Fibroblast of upper back skin (primary cell): ENCODE measurements at places on chromosomes 12 and 14.
A peak's percentile ranks its signal among the peaks of the same experiment; 100 is the strongest.

GRCh38 chr14:88181072-88181471, 142.0 kb downstream of the KCNK10 start:
- DNase-seq = no peak

DNA sequence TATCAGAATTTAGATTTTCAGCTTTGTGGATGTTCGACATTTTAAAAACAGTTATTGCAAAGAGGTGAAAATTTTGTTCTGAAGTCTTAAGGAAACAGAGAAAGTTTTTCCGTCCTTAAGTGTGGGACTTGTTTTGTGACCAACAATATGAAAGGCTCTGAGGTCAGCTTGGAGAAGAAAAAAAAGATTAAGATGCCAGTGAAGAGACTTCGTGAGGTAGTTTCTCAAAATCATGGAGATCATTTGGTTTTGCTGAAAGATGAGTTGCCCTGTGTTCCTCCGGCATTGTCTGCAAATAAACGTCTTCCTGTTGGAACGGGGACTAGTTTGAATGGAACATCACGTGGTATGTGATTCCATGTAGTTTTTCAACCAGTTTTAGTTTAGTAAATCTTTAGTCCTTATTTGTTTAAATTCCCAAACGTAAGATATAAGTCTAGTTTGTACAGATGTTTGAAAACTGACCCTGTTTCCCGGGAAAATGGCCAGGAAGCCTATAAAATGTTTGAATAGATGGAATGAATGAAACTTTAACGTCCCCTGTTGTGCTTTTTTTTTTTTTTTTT, 682 bp downstream of the KIAA0586 start:
- peak; percentile 46 for DNase-seq

DNA sequence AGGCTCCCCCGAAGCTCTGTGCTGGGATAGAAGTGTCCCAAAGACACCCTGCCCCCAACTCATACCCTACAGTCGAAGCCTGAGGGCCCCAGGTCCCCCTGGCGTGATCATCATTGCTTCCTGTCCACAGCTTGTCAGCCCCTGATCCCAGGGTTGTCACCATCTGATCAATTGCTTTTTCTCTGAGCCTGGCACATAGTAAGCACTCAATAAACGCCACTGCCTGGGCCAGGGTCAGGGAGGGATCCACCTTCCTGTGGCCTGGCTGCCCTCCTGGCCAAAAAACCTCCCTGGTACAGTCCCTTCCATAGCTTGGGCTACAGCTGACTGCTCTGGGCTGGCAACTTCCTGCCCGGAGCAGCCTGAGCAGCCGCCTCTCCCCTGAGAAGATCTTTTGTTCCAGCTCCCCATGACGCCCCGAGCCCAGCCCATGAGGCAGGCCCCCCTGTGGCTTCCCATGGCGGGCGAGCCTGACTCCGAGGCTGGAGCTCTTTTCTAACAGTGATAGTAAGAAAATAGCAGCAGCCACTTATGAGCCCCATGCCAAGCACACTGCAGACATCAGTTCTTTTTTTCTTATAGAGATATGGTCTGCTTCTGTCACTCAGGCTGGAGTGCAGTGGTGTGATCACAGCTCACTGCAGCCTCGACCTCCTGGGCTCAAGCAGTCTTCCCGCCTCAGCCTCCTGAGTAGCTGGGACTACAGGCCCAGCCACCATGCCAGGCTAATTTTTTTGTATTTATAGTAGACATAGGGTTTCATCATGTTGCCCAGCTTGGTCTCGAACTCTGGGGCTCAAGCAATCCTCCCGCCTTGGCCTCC, 6.5 kb downstream of the SH2B3 start:
- DNase-seq = no peak

DNA sequence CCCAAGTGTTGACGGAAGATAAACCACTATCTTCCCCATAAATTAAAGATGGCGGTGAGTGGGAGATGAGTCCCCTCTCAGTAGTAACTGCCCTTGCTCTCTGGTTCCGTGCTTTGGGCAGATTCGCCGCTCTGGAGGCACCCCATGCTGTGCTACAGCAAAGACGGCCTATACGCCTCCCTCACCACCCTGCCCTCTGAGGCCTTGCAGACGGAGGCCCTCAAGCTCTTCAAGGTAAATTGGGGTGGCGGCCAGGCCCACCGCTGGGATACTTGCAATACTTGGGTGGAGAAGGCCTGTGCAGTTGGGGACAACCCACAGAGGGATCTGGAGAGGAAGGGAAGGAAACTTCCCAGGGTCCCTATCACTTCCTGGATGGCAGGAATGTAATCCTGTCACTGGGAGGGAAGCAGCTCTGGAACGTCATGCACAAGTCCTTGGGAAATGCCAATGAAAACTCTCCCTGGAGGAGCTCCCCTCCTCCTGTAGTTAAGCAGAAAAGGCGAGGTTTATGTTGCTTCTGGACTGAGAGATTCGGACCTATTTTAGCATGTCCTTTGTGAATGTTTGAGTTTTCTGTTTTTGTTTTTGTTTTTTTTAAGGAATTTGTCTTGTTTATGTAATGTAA, 22.8 kb downstream of the PIGH start:
- DNase-seq = no peak

DNA sequence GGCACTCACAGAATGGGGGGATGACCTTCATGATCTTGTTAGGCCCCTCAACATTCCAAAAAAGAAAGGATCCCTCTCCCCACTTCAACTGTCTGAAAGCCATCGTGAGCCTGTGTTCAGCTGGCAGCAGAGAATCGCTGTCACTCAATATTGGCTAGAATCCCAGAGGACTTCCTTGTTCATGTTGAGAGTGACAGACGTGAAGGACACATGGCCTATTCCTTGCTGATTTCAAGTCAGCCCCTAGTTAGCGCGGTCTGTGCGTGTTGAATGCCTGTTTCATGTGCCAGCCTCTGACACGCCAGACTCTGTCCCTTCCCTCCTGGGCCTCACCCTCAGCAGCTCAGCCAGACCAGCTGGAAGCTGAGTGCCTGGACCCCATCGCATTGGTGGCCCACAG, 43.1 kb downstream of the DNAH10 start:
- no peak for DNase-seq

DNA sequence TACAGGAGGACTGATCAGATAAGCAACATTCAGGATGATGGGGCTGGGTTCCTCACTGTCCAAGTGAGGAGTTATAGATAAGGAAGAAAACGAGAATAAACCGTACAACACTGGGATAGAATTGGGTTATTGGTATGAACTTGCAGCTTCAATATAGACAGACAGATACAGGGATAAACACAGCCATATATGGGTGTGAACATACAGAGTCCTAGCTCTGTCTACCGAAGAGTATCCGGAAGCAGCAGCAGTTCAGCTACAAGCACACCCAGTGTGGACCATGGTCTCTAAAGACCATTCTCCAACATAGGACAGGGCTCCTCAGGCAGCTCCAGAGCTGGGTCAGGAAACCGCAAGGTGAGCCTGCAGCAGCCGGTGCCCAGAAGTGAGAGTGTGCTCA, 40.8 kb downstream of the CDC42BPB start:
- DNase-seq = no peak

DNA sequence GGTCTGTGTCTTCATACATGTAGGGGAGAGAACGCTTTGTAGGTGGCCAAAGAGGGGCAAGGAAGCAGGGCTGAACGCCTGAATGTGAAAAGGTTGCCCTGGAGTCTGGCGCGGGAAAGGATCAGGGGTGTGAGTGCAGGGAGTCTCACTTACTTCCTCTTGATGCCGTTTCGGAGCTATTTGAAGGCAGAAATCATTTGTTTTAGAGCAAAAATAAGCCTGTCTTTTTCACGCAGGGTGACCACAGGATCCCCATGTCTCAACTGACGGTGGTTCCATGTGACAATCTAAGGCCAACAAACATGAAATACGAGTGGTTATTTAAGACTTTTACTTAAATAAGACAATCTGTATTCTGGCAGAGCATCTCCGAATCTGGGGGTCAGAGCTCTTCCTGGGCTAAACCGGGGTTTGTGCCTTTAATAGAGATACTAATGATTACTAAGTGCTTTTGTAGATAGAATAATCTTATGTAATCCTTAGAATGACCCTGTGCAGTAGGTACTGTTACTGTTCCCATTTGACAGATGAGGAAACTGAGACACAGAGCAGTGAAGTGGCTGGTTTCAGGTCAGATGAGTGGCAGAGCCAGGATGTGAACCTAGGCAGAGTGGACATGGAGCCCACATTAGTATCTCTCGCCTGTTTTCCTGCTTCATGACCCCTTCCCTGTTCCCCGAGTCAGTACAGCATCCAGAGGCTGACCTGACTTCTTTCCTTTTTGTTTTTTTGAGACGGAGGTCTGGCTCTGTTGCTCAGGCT, 1.9 kb downstream of the BRI3BP start:
- no peak for DNase-seq

DNA sequence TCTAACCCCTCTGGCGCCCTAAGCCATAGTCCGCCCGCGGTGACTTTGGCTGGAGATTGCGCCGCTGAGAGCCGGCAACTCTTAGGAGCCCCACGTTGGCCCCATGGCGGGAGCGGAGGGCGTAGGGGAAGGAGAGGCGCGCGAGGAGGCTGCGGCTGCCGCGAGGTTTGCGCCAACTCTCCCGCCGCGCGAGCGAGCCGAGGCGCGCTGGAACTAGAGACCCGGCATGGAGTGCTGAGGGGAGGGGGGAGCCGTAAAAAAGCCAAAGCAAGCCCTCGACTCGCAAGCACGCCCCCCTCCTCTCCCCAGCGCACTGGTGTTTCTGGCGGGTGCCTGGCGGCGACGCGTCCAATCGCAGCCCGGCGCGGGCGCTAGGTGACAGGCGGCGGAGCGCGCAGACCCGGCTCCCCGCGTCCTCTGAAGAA, at the start of gene SYT10:
SYT10 (minus strand) TSS at position 233 of the 425 bp plus-strand sequence. CDS start 297 bp downstream, outside the sequence.
- DNase-seq = peak; percentile 1

DNA sequence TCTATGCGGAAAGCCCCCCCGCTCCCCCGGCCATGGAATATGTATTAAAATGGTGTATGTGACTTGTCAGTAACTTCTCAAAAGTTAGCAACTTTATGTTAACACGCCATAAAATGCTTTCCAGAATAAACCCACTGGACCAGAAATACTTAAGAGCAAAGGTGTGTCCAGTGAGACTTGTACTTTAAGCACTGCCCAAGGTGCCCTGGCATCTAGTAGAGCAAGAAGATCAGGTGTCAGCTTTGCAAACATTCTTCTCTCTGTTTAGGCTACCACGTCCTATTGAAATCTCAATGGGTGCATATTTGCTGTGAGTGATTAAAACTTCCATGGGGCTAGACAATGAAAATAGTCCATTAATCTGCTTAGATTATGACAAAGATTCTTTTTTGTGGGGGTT, 201.2 kb downstream of the ESR2 start:
- no peak for DNase-seq

- DNase-seq = no peak
Measured at GRCh38 chr14:59591641-59592370, 15.2 kb upstream of the CCDC175 start.

GRCh38 chr14:78902010-78902623, 731.9 kb downstream of the NRXN3 start:
- DNase-seq = peak; percentile 46

- no peak for DNase-seq
Measured at GRCh38 chr12:2960996-2961616, 1.9 kb downstream of the TEAD4 start.

GRCh38 chr14:31307618-31308017, 100.0 kb upstream of the HECTD1 start:
- no peak for DNase-seq

- DNase-seq = no peak
Measured at GRCh38 chr12:50824914-50825313, 17.8 kb upstream of the TMPRSS12 start.

DNA sequence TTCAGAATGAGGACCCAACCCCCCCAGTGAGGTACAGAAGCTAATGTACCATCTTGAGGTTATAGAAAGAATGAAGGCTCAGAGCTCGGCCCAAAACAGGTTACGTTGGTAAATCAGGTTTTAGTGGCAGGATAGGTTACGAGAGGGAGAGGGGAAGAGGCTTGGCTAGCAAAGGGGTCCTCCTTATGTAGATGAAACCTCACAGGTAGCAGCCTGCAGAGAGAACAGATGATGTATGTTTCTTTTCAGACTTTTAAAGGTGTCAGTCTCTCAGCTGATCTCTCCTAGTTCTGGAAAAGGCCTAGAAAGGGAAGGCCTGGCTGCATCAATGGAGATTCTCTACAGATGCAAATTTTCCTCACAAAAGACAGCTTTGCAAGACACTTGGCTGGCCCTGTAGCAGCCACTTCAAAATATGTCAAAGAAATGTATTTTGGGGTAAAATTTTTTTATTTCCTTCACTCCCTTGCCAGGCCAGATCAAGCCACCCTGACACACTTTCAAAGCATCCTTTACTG, 71.7 kb upstream of the CPSF6 start:
- DNase-seq = no peak

DNA sequence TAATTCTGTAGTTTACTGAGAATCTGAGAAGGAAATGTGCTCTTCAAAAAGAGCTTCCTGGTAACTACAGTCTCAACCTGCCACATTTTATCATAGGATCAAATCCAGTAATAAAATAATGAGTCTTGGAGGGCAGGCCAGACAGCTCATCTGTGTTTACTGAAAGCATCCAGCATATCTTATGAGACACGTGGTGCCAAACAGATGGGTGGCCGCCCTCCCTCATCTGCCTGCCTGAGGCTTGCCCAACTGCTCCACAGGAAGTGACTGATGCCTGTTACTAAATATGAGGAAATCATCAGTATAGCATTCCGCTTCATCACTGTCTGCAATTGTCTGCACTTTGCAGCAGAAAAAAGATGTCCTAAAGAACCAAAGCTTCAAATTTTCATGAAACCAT, 13.5 kb downstream of the DHRS7 start:
- peak; percentile 85 for DNase-seq

DNA sequence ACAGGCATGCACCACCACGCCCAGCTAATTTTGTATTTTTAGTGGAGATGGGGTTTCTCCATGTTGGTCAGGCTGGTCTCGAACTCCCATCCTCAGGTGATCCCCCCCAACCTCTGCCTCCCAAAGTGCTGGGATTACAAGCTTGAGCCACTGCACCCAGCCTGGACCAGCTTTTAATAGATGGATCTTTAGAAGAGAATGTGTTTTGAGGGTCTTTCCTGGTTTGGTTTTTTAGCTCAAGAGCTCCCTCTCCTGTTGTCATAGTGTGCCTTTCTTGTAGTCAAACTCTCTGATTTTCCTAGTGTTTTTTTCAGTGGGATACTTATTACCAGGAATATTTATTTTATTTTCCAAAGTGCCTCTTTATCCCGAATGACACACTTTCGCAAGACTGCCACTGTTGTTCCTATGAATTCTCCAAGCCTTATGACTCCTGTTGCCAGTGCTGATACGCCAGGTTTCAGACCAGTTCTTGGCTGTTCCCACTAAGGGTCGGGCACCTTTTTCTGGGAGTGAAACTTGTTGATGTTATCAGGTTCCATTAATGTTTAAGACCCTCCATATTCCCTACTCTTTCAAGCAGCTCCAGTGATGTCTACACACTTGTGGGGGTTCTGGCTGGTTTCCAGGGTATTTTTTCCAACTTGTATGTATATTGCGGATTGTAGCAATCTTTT, 31.5 kb upstream of the LIMA1 start:
- peak; percentile 73 for DNase-seq

- DNase-seq = no peak
Measured at GRCh38 chr12:74685385-74685784, 147.8 kb downstream of the ATXN7L3B start.

- DNase-seq = no peak
Measured at GRCh38 chr12:97672870-97673269, 210.3 kb downstream of the RMST start.

- no peak for DNase-seq
Measured at GRCh38 chr12:88062474-88062873, 33.3 kb upstream of the C12orf50 start.

- DNase-seq = no peak
Measured at GRCh38 chr12:76622351-76622750, 62.8 kb upstream of the OSBPL8 start.
